ENCODE measurements at places on chromosomes 16 and 17.
A peak's percentile ranks its signal among the peaks of the same experiment; 100 is the strongest.

GRCh38 chr16:81651758-81652718 lies 127.1 kb upstream of the PLCG2 start:
- DNase-seq = peak; percentile 87

DNA sequence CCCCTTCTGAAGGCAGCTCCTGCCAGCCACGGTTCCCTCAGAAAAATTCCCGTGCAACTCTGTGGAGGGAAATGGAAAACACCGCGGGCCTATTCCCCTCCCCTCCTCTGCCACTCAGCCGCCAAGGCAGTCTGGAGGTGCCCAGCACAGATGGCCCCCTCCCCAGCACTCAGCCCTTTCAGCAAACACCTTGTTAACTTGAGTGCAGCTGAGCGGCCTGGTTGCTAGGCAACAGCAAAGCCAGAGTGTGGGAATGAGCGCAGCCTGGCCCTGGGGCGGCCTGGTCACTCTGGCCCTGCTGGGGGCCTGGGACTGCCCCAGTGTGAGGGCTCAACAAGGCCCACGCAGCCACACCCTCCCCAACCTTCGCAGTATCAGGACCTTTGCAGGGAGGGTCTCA lies 32.8 kb downstream of the CACNA1G start:
- peak; percentile 72 for DNase-seq

- no peak for DNase-seq
Measured at GRCh38 chr17:1709403-1709951, 700 bp downstream of the TLCD2 start.

DNA sequence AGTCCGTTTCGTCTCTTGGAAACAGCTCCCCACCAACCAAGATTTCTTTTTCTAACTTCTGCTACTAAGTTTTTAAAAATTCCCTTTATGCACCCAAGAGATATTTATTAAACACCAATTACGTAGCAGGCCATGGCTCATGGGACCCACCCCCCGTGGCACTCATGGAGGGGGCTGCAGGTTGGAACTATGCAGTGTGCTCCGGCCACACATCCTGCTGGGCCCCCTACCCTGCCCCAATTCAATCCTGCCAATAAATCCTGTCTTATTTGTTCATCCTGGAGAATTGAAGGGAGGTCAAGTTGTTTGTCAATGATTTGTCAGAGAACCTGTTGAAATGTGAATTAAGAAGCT lies 48.2 kb downstream of the IL21R start:
- DNase-seq = no peak

DNA sequence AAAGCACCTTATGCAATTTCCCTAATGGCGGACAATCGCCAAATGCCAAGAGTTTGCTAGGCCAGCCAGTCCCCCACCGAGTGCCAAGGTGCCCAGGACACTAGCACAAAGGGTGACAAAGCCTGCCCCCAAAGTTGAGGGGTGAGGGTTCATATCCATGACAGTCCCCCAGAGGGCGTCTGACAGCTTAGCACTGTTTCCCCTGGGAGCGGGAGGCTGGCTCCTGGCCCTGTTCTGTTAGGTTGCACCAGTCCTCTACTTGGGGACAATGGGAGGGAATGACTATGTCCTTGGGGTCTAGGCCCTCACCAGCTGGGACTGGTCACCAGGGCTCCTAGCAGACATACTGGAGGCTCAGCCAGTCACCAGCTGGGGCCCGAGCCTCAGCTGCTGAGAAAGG lies 66.9 kb downstream of the MYO18A start:
- peak; percentile 22 for DNase-seq

DNA sequence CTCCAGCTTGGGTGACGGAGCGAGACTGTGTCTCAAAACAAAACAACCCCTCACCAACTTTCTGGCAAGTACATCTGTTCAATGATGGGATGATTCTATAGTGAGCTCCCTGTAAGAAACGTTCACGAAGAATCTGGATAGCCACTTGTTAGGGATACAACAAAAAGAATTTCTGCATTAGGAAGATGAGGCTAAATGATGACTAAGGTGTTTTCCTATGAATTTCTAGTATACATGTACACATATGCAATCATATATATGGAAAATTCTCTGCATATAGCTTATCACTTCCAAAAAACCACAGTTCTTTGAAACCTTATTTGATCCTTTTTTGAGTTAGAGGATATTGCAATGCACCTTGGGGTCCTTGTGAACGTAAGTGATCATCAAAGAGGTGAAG lies 64.4 kb upstream of the CLEC18A start:
- DNase-seq = no peak

DNA sequence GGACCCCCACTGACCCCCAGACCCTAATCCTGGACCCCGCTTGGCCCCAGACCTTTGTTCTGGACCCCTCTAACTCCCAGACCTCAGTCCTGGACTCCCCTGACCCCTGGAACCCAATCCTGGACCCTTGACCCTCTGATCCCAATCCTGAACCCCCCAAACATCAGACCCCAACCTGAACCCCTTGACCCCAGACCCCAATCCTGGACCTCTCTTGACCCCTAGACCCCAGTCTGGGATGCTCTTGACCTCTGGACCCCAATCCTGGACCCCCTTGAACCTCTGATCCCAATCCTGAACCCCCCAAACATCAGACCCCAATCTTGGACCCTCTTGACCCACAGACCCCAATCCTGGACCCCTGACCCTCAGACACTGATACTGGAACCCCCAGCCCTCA lies 13.5 kb upstream of the P2RX1 start:
- DNase-seq = no peak

- no peak for DNase-seq
Measured at GRCh38 chr16:11892761-11893160, 23.0 kb downstream of the GSPT1 start.

DNA sequence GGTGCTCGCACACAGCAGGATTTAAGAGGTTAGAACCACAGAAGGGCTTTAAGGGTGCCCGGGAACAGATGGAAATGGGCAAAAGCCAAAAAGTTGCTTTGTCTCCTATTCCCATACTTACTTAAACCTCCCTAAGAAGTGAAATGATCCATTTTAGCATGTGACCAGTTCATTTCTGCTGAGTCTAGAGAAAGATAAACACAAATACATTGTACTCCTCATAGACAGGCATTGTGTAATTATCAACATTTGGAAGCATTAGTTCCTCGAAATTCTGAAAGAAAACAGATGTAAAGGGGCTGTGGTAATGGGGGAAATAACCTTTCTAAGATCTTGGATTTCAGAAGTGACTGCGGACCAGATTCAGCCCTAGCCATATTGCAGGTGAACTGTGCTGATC lies 178.3 kb downstream of the CYB561 start:
- no peak for DNase-seq

- no peak for DNase-seq
Measured at GRCh38 chr16:13856398-13856797, 63.6 kb upstream of the ERCC4 start.

- no peak for DNase-seq
Measured at GRCh38 chr17:78852709-78853121, 12.1 kb upstream of the USP36 start.

- DNase-seq = no peak
Measured at GRCh38 chr17:43344685-43345084, 54.1 kb upstream of the ARL4D start.

DNA sequence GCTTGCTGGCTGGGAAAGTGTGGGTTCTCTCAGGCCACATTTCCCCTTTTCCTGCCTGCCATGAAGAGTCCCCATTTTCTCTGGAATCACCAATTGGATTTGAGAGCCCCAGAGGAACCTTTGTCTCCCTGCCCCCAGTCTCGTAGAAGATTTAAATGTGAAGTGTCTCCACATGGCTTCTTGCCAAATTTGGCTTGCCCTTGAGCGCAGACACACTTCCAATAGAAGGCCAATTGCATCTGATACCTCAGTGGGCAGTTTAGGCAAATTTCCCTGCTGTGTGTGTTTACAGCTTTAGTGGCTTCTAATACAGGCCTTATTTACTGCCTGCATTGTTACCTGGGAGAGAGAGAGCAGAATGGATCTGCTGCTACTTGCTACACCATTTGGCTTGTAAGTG lies 29.7 kb downstream of the CDK5R1 start:
- DNase-seq = no peak

DNA sequence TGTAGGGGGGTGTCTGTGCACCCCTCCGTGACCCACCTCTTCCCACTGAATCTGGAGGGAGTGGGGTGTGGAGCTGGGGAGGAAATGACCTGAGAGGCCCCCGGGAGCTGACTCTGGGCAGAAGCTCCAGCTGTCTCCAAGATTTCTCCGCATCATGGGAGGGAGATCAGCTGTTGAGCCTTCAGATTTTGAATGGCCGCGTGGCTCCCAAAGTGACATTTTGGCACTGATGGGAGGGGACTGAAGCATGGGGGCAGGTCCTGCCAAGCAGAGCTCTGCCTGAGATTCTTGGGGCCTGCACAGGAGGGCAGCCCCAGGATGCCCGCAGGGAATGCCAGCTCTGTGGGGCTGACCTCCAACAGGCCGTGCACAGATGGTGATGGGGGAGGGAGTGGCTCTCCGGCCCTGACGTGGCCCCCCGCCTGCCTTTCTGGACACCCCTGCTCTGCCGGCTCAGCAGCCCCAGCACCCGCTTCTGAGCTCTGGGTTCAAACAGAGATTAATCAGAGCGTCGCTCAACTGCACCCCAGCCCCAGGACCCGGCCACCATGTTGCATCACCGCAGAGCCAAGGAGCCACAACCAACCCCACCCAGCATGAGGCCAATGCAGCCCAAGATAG lies 25.3 kb upstream of the UBE2I start:
- DNase-seq = no peak

DNA sequence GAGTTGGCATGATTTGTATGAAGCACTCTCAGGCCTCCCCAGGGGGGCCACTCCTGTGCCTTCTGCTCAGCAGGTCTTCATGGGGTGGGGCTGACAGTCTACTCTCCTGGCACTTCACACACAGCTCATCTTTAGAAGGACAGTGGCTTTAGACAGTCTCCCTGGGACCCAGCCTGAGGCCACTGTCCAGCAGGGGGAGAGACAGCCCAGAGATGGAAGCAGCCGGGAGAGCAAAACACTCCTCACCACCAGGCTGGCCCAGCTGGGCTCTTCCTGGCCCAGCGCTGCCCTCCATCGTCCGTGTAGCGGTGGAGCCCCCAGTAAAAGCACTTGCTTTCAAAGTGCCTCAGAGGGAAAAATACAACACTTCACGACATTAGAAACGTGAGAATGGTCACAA lies 62.0 kb upstream of the CRHR1 start:
- no peak for DNase-seq

DNA sequence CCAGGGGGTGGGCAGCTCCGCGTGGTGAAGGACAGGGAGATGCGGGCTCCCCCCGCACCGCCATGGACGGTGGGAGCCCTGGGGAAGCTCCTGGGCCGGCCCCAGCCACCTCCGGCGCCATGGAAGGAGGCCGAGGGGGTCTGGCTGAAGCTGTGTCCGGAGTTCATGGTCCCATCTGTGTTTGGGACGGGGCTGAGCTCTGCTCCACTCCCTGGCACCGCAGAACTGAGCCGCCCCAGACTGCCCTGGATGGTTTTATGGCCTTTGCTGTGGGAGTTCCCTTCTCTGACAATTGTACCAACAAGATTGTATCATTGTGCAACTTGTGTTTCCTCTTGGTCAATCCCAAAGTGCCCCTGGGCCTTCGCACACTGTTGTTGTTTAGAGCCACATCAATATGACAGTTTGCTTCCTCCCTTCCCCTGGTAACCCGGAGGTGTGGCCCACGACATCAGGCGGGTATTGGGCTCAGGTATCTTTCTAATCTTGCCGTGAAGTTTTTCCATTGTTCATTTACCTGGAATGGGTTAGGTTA lies 942 bp downstream of the KRT23 start:
- DNase-seq = no peak

- DNase-seq = no peak
Measured at GRCh38 chr16:70661534-70661917, 15.2 kb downstream of the IL34 start.

DNA sequence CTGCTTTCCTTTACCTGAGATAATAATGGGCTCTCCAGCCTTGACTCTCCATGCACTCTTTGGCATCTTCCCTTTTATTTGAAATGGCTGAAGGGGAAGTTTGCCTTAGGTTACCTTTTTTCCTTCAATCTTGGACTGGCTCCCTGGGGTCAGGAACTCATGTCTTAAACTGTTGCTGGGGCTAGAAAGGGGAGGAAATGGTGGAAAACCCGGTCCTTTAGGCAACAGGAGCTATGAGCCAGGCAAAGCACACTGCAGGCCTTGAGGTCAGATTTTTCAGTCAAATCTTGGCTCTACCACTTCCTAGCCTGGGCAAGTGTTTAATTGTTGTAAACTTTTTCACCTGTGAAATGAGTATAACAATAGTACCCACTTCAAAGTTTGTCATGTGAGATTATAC lies 30.2 kb downstream of the MINK1 start:
- no peak for DNase-seq

DNA sequence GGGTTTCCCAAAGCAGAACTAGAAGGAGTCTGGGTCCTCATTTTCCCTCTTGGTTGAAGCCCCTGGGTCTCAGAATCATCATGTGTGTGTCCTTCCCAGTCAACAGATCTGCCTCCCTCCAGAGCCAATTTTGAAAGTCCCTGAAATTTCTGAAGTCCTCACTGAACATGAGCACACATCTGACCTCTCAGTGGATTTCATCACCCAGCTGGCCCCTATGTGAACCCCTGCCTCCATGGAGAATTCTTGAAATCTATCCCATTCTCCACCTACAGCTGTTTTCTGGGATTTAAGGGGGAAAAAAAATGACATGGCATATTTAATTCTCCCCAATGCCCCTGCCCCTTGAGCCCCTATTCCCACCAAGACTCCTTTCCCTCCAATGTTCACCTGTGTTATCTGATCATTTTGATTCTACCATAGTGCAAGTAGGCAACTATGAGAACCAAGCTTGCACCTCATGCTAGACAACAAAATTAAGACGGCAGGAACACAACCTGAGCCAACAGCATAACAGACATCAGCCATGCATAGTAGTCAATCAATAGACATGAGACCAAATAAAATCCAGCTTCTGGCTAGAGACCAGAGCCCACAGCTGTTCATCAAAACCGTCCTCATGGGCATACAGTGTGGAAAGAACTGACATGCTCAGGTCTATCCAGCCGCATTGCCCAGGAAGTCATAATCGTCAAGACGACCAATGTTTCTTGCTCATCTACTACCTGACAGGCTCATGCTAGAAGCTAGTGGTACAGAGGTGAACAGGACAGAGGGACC lies 14.9 kb downstream of the SOX9 start:
- no peak for DNase-seq

- no peak for DNase-seq
Measured at GRCh38 chr16:57091200-57091974, 996 bp upstream of the CPNE2 start.

GRCh38 chr16:65487231-65487630 lies 365.4 kb upstream of the CDH11 start:
- no peak for DNase-seq

DNA sequence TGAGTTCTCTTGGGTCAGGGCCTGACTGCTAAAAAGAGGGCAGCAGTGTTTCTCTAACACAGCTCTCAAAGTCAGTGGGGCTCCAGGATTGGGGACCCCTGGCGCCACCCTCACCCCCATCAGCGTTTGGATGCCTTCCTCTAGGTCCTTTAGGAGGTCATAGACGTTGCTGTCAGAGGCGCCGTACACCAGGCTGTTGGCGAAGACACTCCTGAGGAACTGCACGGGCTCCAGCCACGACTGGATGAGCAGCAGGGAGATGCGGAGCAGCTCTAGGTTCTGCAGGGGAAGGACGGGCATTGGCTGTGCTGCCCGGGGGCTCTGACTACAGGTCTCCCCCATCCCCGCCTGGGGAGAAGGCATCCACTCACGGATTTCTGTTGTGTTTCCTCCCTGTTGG lies 993 bp downstream of the GH1 start:
- DNase-seq = no peak

All from NCI-H2171 (cell line).